ENCODE measurements at places on chromosomes 5 and 9. TPM values are rescaled to one million over a fixed set of nuclear protein-coding genes. Genes with fewer than 3 reads are reported as not detected.

SREK1IP1 gene
- total RNA-seq: 13.5 TPM

INSL6 gene
- total RNA-seq: not detected

ZCCHC9 gene
- total RNA-seq: 34.9 TPM

FBLL1 gene
- total RNA-seq: 3.9 TPM

CTNND2 gene
- not detected for total RNA-seq

FOXB2 gene
- total RNA-seq: not detected
